ENCODE measurements at places on chromosomes 1 and 21. TPM values are rescaled to one million over a fixed set of nuclear protein-coding genes. Genes with fewer than 3 reads are reported as not detected.
A peak's percentile ranks its signal among the peaks of the same experiment; 100 is the strongest.

The LCE1E gene
- not detected for total RNA-seq

The KRTCAP2 gene
- total RNA-seq = 300 TPM

The NR1I3 gene
- not detected for total RNA-seq

The S100A2 gene
- 7.0 TPM for total RNA-seq

The TSPAN1 gene
- total RNA-seq = not detected

The SUSD4 gene
- total RNA-seq = 2.2 TPM

The CYP4A22 gene
- not detected for total RNA-seq

The EFNA3 gene
- total RNA-seq = 6.9 TPM

The SLAMF1 gene
- 103 TPM for total RNA-seq

The KANK4 gene
- total RNA-seq = not detected

The CYYR1 gene
- not detected for total RNA-seq

The DNM3 gene
- 1.1 TPM for total RNA-seq

The MTX1 gene
- 52.9 TPM for total RNA-seq

The RSPH1 gene
- 0.21 TPM for total RNA-seq

GRCh38 chr21:33265664-33266049 is 510 bp upstream of the IL10RB start:
- DNase-seq = peak; percentile 53

DNA sequence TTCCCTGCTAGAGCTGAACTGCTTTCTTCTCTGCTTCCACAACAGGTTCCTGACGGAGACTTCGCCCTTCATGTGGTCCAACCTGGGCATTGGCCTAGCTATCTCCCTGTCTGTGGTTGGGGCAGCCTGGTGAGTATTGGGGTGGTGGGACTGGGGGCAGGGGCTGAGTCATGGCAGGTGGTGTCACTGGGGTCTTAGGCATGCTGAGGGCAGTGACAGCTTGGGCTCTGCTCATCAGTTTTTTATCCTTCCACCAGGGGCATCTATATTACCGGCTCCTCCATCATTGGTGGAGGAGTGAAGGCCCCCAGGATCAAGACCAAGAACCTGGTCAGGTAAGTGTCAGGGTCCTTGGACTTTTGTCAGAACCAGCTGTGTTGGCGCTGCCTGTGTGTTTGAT is 1.3 kb downstream of the ATP6V0B start:
- no peak for DNase-seq

DNA sequence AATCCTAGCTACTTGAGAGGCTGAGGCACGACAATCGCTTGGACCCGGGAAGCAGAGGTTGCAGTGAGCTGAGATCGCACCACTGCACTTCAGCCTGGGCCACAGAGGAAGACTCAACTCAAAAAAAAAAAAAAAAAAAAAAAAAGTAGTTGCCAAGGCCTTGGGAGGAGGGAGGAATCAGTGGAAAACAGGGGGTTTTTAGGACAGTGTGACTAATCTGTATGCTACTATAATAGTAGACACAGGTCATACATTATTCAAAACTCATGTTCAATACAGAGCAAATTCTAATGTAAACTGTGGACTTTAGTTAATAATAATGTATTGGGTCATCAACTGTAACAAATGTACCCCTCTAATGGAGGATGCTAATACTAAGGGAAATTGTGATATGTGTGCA is 51.7 kb upstream of the CTPS1 start:
- no peak for DNase-seq

GRCh38 chr1:210441028-210441427 is 112.3 kb downstream of the HHAT start:
- DNase-seq = no peak

GRCh38 chr1:171984262-171984661 is 143.0 kb downstream of the DNM3 start:
- no peak for DNase-seq

- DNase-seq = no peak
Observed at GRCh38 chr1:150003801-150004200, 6.7 kb downstream of the OTUD7B start.

GRCh38 chr1:208216062-208216461 is 28.1 kb downstream of the PLXNA2 start:
- DNase-seq = no peak

GRCh38 chr21:32508558-32508957 is 76.8 kb downstream of the TCP10L start:
- DNase-seq = no peak

GRCh38 chr1:43363935-43364525 is 3.8 kb downstream of the ELOVL1 start:
- DNase-seq = no peak

DNA sequence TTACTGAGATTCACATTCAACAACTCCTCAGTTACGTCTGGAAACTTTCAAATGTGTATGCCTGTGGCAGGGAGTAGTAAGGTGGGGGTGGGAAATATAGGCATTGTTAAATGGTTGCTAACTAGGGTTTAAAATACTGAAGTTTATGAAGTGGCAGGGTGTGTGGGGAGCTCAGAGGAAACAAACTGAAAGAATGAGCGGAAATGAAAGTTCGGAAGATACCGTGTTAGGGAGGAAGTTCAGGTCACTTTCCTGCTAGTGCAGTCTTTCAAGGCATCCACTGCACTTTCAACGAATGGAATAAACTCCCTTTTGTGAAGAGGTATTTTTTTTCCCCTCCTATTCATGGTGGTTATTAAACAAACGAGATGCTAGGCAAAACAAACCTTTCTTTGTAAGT is 19.7 kb downstream of the SYNJ1 start:
- no peak for DNase-seq

DNA sequence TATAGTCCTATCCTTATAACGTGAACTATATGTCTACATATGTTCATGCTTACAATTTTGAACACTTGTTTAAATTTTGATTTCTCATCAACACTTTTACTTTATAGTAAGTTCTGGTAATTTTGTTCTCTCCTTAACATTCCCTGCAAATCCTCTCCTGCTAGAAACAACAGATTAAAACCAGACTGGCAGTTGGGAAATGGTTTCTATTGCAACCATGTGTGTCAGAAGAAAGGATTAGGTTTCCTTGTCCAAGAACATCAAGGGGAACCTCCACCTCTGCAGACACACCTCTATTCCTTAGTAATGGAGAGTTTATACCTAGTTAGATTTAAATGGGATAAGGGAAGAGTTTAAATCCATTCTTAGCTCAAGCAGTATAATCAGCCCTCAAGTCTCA is 3.3 kb upstream of the WARS2 start:
- no peak for DNase-seq

GRCh38 chr1:157104598-157105293 is 5.1 kb upstream of the ETV3L start:
- DNase-seq = no peak

DNA sequence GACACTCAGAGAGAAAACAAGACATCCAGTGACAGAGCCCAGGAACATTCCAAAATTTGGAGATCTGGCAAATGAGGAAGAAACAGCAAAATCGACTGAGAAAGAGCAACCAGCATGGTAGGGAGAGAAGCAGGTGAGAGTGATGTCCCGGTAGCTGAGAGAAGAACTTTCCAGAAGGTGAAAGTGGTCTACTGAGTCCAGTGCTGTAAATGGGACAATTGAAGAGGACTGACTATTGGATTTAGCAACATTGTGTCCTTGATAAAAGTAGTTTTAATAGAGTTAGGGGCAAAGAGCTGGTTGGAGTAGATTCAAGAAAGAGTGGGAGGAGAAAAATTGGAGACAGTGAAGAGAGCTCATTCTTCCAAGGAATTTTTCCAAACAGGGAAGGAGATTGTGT is 15.0 kb upstream of the IL10RB start:
- no peak for DNase-seq

DNA sequence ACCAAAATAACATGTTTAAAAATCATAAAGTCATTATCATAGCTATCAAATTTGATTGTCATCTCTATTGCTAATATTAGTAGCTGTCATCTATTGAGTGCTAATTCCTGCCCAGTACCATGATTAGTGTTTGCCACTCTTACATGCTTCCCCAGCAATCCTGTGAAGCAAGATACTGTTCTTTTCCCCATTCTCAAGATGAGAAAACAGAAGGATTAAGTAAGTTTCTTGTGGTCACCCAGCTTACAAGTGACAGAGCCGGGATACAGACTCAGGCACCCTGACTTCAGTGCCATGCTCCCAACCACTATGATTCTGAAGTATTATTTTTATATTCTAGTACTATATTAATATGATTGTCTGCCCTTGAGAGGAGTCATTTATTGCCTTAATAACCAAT is 36.5 kb downstream of the LRRC8C start:
- no peak for DNase-seq

DNA sequence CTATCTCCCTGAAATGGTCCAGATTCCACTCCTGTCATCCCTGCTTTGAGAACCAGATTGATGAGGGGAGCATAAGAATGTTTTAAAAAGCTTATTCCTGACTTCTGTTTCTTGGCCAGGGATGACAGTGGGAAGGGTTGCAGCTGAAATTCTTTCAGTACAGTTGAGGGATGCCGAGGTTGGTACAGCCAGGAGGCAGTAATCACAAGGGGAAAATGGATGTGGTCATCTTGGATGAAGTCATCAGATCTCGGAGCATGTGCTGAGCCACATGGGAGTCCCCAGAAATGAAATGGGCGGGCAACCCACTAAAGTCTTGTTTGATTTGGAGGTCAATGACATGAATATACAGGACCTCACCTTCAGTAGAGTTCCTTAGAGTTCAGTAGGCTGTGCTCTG is 18.7 kb upstream of the PLA2G2E start:
- no peak for DNase-seq

DNA sequence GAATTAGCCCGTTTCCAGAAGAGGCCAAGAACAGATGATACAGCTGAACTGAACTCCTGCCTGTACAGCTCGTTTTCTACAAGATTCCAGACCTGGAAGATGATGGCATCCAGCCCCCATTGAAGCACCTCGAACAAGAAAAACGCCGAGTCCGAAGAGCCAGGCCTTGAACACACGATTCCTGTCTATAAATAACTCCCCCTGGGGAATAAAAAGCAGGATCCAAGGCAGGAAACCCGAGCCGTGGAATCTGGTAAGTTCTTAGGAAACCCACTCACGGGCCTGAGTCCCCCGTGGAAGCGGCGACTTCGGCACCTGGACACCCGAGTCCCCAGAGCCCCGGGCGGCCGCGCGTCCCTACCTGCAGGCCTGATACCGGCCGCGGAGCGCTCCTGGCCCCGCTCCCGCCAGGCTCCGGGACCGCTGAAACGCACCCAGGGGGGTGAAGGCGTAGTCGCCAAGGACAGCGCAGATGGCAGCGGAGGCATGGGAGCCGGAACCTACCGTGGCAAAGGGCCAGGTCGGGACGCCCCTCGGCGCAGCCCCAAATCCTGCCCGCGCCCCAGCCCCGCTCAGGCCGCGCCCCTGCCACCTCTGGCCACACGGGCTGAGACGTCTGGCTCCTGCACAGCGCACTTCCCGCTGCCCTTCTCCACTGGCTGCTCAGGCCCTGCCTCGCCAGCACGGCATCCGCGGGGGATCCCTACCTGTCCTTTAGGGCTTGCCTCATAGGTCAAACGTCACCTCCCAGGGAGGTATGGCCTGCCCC is 14.0 kb upstream of the HLCS start:
- DNase-seq = peak; percentile 30

- peak; percentile 11 for DNase-seq
Observed at GRCh38 chr1:186188004-186188539, 187.0 kb downstream of the TPR start.

- DNase-seq = peak; percentile 76
Observed at GRCh38 chr1:230306169-230306568, 120.0 kb downstream of the PGBD5 start.

GRCh38 chr1:158107916-158108315 is 72.8 kb upstream of the CD1D start:
- no peak for DNase-seq

DNA sequence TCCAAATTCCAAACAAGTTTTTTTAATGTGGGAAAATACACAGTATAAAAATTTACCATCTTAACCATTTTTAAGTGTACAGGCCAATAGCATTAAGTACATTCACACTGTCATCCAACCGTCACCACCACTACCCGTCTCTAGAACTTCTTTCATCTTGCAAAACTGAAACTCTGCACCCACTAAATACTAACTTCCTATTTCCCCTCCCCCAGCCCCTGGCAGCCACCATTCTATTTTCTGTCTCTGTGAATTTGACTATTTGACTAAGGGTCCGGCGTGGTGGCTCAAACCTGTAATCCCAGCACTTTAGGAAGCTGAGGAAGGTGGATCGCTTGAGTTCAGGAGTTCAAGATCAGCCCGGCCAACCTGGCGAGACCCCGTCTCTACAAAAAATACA is 36.1 kb downstream of the CLSTN1 start:
- DNase-seq = peak; percentile 76

- DNase-seq = no peak
Observed at GRCh38 chr1:71351438-71351837, 270.6 kb upstream of the ZRANB2 start.

DNA sequence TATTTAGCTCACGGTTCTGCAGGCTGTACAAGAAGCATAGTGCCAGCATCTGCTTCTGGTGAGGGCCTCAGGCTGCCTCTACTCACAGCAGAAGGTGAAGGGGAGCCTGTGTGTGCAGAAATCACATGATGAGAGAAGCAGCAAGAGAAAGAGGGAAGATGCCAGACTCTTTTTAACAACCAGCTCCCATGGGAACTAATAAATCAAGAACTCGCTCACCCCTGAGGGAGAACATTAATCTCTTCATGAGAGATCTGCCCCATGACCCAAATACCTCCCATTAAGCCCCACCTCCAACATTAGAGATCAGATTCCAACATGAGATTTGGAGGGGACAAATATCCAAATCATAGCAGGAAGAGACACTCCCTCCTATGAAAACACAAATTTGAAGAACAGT is 74.1 kb downstream of the OLFML2B start:
- no peak for DNase-seq

- DNase-seq = no peak
Observed at GRCh38 chr21:25837533-25838265, 102.9 kb downstream of the GABPA start.

- DNase-seq = peak; percentile 76
Observed at GRCh38 chr1:110554871-110555801, 36.2 kb upstream of the KCNA10 start.

DNA sequence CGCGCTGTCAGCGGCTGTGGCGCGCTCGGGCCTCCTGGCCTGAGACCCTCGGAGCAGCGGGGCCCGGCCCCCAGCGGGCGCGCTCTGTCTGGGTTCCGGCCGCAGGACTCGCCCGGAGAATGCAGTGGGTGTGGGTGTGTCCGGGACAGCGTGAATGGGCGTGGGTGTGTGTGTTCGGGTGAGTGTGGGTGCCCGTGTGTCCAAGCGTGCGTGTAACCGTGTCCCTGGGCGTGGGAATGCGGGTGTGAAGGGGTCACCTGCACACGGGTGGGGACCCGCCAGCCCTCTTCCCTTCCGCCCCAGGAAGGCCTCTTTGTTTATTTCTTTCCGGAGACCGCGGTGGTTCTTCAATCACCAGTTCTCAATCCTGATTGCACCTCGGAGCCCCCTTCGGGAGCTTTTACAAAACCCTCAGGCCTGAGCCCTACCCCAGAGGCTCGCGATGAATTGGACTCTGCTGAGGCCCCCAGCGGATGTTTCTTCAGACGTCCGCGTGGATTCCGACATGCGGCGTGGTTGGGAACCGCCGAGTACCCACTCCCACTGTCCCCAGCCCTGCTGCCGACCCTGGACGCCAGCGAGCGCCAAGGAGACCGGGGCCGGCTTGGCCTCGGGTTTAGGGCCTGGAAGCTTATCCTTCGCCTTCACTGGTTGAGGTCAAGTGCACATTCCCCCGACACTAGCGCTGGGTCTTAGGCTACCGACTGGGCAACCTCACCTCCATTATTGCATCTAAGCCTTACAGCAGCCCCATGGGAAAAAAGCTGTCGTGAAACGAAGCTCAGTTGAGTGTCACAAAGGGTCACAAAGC is 19.3 kb downstream of the SERTAD4 start:
- DNase-seq = no peak

GRCh38 chr1:65469889-65470340 is 49.4 kb downstream of the LEPR start:
- DNase-seq = no peak

- DNase-seq = no peak
Observed at GRCh38 chr1:22225858-22226589, 83.1 kb upstream of the WNT4 start.
